ENCODE measurements at places on chromosomes 16 and 17. TPM values are rescaled to one million over a fixed set of nuclear protein-coding genes. Genes with fewer than 3 reads are reported as not detected.

PPL gene
- 0.20 TPM for total RNA-seq

STRADA gene
- total RNA-seq = 10.1 TPM

GOSR2 gene
- 27.0 TPM for total RNA-seq

MMD gene
- total RNA-seq = 59.8 TPM

SLC9A5 gene
- total RNA-seq = 0.98 TPM

ZG16B gene
- total RNA-seq = 1.2 TPM

NXPH3 gene
- total RNA-seq = not detected

TEKT5 gene
- total RNA-seq = not detected

MYH10 gene
- total RNA-seq = 18.8 TPM

EFNB3 gene
- 1.3 TPM for total RNA-seq

CBLN1 gene
- not detected for total RNA-seq

ZNF469 gene
- total RNA-seq = 0.39 TPM

E4F1 gene
- total RNA-seq = 10.5 TPM

TSNAXIP1 gene
- not detected for total RNA-seq
